NCI-H460 (cell line): ENCODE measurements at places on chromosomes 1 and 21. TPM values are rescaled to one million over a fixed set of nuclear protein-coding genes. Genes with fewer than 3 reads are reported as not detected.

Gene GBP2
- 1.1 and 1.3 TPM in 2 replicates for total RNA-seq

GRCh38 chr1:2003541-2004131 is at the start of gene CFAP74:
Gene CFAP74 (minus strand): TSS chr1:2003786. CDS start chr1:1990956, 12,830 bp downstream.
- peak; percentile 29 for DNase-seq

Gene ZNF644
- total RNA-seq = 43.2 and 43.8 TPM in 2 replicates

Gene TNFSF18
- total RNA-seq = 4.5 and 5.1 TPM in 2 replicates

DNA sequence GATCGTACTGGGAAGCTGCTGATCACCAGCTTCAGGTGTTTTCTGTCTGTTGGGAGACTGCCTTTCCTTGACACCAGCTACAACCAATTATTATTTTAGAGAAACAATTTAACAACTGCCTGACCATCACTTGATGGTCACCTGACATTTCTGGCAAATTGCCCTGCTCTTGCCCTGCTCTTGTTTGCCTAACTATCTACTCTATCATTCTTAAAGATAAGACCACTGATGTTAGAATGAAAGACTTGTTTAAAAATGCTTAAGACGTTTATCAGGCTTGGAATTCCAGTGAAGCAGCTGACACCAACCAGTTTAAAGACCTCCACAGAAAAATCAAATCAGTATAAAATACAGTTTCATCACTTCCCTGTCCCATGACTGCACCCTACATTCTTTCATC is 423.3 kb upstream of the CAMK1G start:
- no peak for DNase-seq

Gene TACSTD2
- not detected in 2 replicates for total RNA-seq
